ENCODE measurements at places on chromosomes 1 and 21. TPM values are rescaled to one million over a fixed set of nuclear protein-coding genes. Genes with fewer than 3 reads are reported as not detected.

Gene SMAP2
- 297 TPM for polyA plus RNA-seq

Gene AUNIP
- polyA plus RNA-seq = 0.20 TPM

- DNase-seq = no peak
Measured at GRCh38 chr1:92870591-92870990, 38.8 kb downstream of the RPL5 start.

- peak; percentile 75 for DNase-seq
Measured at GRCh38 chr1:89608319-89608983, 24.5 kb upstream of the LRRC8C start.

GRCh38 chr1:219461981-219462400 lies 150.9 kb downstream of the ZC3H11B start:
- no peak for DNase-seq

All from CD4-positive, CD25-positive, alpha-beta regulatory T cell (primary cell).